H9 (cell line): ENCODE measurements at places on chromosomes 1 and 21. TPM values are rescaled to one million over a fixed set of nuclear protein-coding genes. Genes with fewer than 3 reads are reported as not detected.

LMX1A gene
- not detected in 2 replicates for total RNA-seq

TCHHL1 gene
- not detected in 2 replicates for total RNA-seq

DYNLT5 gene
- total RNA-seq = 0.83 and 0.86 TPM in 2 replicates

MYOCOS gene
- total RNA-seq = 0.13 TPM in 1 of 2 replicates, not detected in the other

RHD gene
- total RNA-seq = 1.3 and 1.6 TPM in 2 replicates

APP gene
- 380 and 386 TPM in 2 replicates for total RNA-seq

CFAP107 gene
- not detected in 2 replicates for total RNA-seq

NUCKS1 gene
- 414 and 427 TPM in 2 replicates for total RNA-seq

NBPF4 gene
- total RNA-seq = not detected in 2 replicates

LCE2B gene
- total RNA-seq = not detected in 2 replicates

FAM177B gene
- not detected in 2 replicates for total RNA-seq

GNG4 gene
- 32.2 and 34.4 TPM in 2 replicates for total RNA-seq

S100A16 gene
- 8.0 and 8.2 TPM in 2 replicates for total RNA-seq

LDLRAD1 gene
- total RNA-seq = not detected in 2 replicates

NR1I3 gene
- total RNA-seq = not detected in 2 replicates

CGN gene
- total RNA-seq = 29.9 and 30.9 TPM in 2 replicates

PTPN22 gene
- total RNA-seq = not detected in 2 replicates

NUP210L gene
- total RNA-seq = 0.04 TPM in 1 of 2 replicates, not detected in the other

WNT3A gene
- total RNA-seq = 0.17 and 0.20 TPM in 2 replicates

ASAP3 gene
- 25.9 and 26.7 TPM in 2 replicates for total RNA-seq

PLXNA2 gene
- 0.57 and 0.64 TPM in 2 replicates for total RNA-seq

KCNA2 gene
- total RNA-seq = 0.33 and 0.37 TPM in 2 replicates
